AG04449 (cell line): ENCODE measurements at places on chromosomes 7 and 10.
A peak's percentile ranks its signal among the peaks of the same experiment; 100 is the strongest.

DNA sequence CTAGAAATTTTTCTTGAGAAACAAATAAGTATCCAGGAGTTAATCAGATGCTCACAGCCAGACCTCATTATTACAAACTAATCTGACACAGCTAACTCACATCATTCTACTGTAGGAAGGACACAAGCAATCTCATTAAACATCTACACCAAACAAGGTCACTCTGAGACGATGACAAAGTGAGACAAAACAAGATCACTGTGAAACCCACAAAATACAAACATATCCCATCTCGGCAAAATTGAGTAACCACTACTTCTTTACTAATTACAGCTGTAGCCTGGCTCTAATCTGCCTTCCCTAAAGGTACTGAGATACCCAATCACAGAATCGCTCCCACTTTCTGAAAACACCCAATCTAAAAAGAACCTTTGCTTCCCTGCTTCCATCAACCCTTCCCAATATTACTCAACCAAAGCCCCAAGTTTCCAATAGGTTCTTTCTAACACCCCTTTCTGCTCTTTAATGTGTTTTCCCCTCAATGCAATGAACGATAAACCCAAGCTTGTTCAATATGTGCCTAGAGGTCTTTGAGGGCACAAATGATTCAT, 26.9 kb downstream of the CCDC6 start:
- no peak for DNase-seq

DNA sequence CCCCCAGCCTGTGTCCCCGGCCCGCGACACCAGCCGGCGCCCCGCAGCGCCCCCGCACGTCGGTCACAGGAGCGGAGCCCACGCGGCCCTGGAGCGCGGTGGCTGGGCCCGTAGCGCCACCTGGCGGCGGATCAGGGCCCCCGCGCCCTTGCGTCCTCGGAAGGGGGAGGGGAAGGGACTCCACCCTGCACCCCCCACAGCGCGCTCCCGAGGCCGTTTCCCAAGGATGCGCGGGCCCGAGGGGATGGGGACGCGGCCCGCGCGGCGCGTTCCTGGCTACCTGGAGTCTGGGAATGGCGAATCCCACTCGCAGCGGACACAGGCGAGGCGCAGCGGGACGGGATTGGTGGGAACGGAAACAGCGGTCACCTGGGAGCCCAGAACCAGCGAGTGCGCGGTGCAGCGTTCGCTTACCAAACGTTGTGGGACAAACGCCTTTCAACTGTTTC, 23.8 kb upstream of the MKI67 start:
- no peak for DNase-seq

DNA sequence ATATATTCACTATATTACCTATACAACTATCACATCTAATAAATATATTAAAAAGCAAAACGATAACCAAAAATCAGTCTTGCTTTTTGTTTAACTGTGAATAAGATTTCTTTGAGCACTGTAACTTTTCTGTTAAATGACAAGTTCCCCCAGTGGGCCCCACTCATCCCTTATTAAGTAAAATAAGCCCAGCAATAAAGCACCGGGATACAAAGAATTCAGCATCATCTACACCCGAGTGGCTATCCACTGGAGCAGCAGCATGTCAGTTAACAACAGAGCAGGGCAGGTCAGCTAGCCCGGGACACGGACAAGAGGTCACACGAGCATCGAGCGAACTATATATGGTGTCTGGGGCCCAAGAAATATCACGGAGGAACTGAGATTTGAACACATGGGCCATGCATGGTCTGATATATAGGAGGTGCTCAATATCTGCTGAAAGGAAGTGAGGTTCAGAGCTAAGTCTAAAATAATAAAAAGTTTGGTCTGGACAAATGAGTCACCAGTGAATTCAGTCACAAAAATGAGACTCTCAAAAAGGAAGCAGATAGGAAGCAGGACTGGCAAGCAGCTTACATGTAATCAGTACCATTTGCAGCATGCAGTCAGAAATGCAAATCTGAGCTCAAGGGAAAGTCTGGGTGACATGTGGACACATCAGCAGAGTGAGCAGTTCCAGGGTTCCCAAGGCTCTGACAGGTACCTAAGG, 4.1 kb downstream of the ERCC6 start:
- no peak for DNase-seq

DNA sequence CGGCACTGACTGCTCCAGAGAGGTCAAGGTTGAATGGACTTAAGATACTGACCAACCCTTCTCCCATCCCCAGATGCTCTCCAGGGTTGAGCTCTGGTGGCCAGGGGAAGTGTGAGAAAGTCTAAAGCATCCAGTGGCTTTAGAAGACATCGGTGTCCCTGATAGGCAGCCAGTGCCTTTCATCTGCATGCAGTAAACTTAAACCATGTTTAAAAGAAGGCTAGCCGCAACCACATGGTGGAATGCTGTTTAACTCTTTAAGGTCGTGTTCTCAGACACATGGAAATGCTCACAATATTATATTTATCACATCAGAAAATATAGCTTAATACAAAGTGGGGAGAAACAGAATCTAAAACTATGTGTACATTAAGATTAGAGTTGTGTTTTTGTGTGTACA, 137.0 kb downstream of the CNNM2 start:
- DNase-seq, result no peak

GRCh38 chr7:84997626-84998025, 189.2 kb downstream of the SEMA3D start:
- DNase-seq, result no peak

DNA sequence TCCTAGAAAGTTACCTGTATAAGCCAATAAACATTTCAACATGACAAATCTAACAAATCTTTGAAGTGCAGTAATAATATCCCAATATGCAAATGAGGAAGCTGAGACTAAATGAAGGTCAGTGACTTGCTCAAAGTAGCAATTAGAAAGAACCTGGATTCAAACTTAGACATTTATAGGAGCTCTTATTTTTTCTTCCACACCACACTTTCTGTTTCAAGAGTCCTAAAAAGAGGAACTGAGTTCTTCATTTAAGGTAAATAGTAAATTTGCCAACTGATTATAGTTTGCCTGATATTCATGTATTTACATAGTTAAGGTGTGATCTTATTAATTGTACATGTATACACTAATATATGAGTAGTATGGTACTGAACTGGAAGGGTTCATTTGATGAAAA, 44.0 kb downstream of the KLHDC10 start:
- no peak for DNase-seq

DNA sequence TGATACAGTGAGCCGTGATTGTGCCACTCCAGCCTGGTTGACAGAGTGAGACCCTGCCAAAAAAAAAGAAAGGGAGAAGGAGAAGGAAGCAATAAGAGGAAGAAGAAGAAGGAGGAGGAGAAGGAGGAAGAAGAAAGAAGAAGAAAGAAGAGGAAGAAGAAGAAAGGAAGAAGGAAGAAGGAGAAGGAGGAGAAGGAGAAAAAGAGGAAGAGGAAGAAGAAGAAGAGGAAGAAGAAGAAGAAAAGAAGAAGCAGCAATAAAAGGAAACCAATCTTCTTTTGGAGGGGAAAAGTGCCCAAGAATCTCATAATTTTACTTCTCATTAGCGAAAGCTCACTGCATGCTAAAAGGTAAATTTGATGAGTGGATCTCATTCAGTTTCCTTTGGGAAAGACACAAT, 85.7 kb upstream of the GLCCI1 start:
- DNase-seq, result no peak

- no peak for DNase-seq
Observed at GRCh38 chr10:53702489-53702888, 929.9 kb upstream of the MBL2 start.

GRCh38 chr10:103367379-103367781, 396 bp upstream of the TAF5 start:
- DNase-seq, result no peak

GRCh38 chr10:99788598-99789256, 6.3 kb downstream of the ABCC2 start:
- DNase-seq, result peak; percentile 84

GRCh38 chr10:8041284-8041991, 13.1 kb upstream of the GATA3 start:
- DNase-seq, result no peak

- no peak for DNase-seq
Observed at GRCh38 chr10:115321360-115321759, 228.2 kb downstream of the ATRNL1 start.

DNA sequence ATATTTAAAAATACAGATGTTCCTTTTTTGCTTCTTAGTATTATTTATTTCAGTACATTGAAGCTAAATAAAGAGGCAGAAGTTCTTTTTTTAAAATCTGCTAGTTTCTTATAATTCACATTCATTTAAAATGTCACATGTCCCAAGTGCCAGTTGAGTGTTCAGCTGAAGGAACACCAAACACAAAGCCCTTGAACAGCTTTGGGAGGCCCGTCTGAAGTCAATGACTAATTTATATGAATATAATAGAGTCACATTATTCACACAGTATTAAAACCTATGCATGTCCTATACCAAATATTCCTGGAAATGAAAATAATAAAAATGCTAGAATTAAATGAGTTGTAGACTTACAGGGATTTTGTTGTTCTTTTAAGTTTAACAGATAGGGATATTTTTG, 70.3 kb downstream of the GNAI1 start:
- DNase-seq, result no peak

DNA sequence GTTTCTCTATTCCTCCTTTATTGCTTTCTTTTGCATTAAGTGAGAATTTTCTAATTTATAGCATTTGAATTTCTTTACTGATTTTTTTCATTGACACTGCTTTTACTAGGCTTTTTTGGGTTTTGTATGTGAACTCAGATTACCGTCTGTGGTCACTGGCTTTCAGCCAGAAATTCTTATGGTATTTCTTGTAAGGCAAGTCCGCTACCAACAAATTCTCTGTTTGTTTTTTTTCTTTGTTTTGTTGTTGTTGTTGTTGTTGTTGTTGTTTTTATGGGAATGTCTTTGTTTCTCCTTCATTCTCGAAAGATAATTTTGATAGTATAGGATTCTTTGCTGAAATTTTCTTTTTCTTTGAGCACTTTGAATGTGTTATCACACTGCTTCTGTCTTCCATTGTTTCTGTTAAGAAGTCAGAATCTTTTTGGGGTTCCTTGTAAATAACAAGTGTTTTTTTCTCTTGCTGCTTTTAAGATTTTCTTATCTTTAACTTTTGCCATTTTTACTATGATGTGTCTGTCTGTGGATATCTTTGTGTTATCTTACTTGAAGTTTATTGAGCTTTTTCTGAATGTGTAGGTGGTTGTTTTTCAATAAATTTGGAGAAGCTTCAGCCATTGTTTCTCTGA, 7.2 kb downstream of the NET1 start:
- no peak for DNase-seq

GRCh38 chr10:78255796-78256638, 222.4 kb downstream of the RPS24 start:
- peak; percentile 96 for DNase-seq

DNA sequence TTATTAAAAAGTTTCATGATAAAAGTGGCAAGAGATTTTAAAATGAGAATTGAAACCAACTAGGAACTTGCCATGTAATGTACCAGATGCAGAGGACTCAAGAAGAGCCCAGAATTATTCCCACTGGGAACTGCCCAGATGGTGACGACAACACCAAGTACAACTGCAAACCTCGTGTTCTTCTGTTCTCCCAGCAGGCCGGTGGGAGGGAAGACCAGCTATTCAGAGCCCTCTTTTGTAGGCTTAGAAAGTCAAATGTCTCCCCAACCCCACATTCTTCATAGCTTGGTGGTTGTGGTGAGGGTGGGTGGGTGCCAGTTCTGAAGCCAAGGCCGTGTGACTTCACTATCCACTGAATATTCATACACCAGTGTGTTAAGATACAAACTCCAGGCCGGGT, 54.3 kb upstream of the ITGB1 start:
- no peak for DNase-seq

DNA sequence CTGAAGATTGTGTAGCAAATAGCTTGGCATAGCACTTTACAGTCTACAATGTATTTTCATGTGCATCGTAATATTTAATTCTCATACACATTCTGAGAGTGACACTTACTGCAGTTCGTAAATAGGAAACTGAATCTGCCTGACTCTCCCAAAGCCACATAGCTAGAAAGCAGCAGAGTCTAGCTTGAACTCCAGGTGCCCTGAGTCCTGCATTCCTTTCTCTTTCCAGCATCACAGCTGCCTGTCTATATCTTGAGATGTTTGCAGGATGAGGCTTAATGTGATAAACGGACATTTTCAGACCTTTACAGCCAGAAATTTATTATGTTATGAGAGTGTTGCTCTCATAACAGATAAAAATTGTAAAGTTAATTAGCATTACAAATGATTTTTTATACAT, 132.9 kb upstream of the PLXDC2 start:
- no peak for DNase-seq

DNA sequence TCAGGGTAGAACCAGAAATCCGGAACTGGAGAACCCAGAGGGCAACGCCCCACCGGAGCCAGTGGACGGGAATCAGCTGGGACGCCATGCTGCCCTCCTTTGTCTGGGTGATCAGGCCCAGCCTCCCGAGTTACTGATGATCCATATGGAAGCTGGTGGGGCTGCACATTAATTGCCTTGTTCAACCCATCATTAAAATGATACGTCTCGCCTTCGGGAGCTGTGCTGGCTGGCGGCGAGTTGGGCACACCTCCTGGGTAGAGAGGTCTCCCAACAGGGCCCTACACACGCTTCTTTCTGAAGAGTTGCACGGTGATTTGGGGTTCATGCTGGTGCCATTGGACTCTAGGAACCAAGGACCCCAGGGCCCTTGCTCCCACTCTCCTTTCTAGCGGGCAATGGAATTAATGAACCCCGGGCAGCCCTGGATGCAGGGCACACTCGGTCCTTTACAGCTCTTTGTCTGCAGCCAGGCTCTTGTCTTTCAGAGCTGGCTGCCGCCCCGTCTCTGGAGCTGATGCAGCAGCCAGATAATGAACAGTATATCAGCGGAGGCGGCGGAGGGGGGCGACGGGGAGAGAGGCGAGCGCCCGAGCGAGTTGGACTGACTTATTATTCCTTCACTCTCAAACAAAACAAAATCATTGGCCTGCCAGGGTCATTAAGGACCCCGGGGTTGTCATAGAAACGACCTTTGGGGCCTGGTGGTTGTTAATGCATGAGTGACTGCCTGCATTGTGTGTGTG, 412.2 kb upstream of the ZMIZ1 start:
- DNase-seq, result no peak

GRCh38 chr7:143882020-143882603, 19.9 kb downstream of the TCAF1 start:
- DNase-seq, result no peak

- DNase-seq, result no peak
Observed at GRCh38 chr10:69814251-69814650, 12.5 kb downstream of the COL13A1 start.

DNA sequence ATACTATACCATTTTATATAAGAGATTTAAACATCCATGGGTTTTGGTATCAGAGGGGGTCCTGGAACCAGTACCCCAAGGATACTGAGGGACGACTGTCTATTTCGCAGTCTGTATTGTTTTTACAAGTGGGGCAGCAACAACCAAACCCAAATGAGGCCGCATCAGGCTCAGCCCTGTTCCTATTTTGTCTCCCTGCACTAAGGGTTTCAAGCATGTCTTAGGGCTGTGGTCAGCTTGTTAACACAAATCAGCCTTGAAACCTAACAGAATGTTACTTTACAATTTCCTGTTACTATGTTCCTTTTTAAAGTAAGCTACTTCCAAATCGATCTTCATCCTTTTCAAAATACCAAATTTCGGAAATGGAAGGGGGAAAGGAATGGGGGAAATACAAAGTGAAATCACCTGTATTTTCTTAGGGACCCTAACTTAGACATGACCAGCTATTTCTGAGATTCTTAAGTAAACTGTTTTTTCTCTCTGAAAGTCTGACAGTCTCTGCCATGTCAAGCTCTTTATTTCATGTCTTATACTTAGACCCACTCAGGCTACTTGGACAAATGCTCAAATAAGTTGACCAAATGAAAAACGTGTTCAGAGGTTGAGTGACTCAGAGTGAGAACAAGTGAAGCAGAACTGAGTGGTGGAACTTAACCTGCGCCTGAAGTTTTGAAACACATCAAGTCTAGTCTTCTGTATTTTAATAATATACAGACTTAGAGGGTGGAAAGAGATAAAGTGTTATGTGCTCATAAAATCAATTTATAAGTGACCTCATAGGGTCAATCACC, 75.8 kb downstream of the C1GALT1 start:
- DNase-seq, result no peak
